ENCODE measurements at places on chromosomes 1 and 21. TPM values are rescaled to one million over a fixed set of nuclear protein-coding genes. Genes with fewer than 3 reads are reported as not detected.

DNA sequence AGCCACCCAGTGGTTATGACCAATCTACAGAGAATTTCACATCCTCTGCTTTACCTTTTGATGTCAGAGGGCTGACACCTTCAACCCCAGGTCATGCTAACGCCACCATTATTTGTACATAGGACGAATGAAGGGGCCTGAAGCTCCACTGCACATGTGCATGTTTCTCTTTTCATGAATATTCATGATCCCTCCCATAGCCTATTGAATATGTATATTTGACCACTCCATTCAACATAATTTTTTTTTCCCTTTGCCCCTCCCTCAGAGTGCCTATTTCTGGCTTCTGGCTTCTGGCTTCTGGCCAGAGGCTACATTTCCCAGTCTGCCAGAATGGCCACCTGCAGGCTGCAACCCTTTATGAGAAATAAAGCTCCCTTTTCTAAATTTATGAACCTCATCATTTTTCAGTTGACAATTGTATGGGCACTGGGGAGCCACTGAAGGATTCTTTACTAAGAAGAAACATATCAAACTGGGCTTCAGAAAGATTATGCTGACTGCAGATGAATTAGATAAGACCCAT is 406.7 kb downstream of the SIPA1L2 start:
- DNase-seq = no peak

CADM3 gene
- total RNA-seq = 12.9 TPM

KRTAP12-1 gene
- not detected for total RNA-seq

LGR6 gene
- total RNA-seq = not detected

DNA sequence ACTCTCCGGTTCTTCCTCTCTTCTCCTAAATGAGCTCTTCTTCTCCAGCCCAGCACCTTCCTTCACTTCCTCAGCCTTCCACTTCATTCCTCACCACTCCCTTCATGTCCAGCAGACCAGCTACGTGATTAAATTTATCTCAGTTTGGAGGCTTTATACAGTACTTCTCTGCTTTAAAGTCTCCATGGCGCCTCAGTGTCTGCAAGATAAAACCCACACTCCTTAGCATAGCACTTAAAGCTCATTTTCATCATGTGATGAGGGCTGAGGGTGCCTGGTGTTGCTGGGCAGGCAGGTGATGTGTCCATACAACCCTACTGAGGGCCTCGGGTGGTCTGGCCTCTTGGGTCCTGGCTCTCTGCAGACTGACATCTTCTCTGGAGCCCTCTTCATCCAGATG is 7.7 kb downstream of the SLC5A9 start:
- no peak for DNase-seq

TCEA3 gene
- total RNA-seq = 6.8 TPM

DNA sequence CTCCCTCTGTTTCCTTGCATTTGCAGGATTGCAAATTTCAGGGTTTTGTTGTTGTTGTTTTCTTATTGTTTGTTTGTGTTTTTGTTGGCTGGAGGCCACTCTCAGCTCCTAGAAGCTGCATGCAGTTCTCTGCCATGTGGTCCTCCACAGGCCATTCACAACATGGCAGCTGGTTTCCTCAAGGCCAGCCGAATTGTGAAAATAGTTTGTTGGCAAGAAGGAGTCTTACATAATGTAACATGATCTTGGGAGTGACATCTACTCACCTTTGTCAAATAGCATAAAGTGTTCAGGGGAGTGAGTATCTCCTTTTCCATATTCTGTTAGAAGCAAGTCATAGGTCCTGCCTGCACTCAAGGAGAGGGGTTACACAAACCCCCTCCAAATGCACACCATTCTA is 10.6 kb upstream of the UAP1 start:
- DNase-seq = no peak

- DNase-seq = no peak
These were observed 18.1 kb upstream of the AK5 start for GRCh38 chr1:77263708-77264107.
